ENCODE measurements at places on chromosomes 7 and 10.

DNA sequence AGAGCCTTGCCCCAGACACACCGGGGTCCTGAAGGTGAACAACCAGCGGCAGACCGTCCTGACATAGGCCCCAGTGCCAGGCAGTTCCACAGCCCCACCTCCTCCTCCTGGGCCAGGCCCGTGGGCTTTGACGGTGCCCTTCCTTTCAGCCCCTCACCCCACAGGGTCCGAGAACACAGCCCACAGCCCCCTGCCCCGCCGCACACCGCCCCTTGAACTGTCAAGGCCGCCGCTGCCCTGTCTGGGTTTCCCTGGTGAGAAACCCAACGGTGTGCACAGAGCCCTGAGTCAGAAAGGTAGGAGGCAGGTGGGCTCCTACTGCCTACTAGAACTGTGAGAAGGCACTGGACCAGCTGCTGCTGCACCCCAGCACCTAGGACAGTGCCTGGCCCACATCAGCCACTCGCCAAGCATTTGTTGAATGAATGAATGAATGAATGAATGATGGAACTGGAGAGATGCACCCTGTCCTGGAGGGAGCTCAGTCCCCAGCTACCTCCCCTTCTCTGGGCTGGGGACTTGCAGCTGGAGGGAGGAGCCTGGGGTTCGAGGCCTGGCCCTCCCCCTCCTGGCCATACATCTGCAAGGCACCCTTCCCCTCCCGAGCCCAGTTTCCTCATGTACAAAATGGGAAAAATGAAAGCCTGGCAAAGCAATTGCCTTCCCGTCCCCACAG, 117.9 kb downstream of the SLIT1 start:
- no peak for DNase-seq

DNA sequence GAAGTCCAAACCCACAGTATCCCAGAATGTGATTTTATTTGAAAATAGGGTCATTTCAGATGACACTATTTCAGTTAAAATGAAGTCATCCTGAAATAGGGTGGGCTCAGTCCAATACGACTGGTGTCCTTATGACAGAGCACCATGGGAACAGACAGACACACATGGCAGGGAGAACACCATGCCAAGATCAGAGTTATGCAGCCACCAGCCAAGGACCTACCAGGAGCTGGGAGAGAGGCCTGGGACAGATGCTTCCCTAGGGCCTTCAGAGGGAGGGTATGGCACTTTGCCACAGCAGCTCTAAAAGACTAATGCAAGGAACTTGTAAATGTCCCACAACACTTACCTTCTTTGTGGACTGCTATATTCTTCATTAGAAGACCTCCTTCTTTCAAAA, 226.5 kb downstream of the NEBL start:
- no peak for DNase-seq

GRCh38 chr7:70387217-70387616, 744.7 kb upstream of the GALNT17 start:
- DNase-seq, result no peak

DNA sequence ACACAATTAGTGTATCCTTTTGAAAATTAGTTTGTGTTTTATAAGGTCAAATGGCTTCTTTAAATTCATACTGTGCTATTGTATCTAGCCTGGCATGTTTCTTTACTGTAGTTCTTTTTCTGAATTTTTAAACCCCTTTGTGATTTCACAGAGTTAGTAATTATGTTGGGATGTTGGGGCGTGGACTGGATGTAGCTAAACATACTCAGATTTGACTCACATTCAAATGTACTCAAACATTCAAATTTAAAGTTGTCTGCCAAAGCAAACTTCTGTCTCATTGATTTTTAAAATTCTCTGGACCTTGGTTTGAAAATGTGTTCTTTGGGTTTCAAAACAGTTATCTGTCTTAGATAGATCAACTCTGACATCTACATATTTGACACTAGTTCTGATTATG, 7.2 kb upstream of the NRP1 start:
- DNase-seq, result no peak

DNA sequence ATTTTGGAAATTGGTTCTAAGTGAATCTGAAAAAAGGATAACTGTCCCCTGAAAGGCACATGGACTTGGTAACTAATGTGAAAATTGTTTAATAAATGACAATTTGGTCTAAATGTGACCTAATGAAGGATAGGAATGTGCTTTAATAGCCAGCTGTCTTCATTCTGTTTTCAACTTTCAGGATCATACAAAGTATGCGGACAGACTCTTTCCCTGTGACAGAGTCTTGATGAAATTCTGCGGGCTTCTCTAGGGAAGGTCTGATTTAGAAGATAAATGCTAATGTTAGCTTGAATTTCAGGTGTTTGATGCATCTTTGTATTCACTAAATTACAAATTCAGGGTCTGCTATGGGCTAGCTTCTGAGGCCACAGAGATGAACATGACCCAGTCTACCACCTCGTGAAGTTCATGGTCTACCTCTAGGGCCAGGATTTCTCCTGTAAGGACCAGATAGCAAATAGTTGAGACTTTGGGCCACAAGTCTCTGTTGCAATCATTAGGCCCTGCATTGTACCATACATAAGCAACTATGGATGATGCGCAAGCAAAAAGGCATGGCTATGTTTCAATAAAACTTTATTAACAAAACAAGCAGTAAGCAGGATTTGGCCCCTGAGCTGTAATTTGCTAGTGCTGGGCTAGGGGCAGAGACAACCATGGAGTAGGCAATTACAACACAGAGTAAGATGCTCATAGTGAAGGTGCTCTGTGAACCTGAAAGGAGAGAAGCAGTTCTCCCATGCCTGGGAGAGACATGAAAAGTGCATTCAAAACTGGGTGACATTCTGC, 368.6 kb downstream of the INHBA start:
- DNase-seq, result no peak

GRCh38 chr10:125982260-125982948, 86.0 kb downstream of the FANK1 start:
- DNase-seq, result no peak

GRCh38 chr7:114972567-114972966, 50.7 kb downstream of the MDFIC start:
- no peak for DNase-seq

GRCh38 chr10:86390337-86391120, 23.9 kb upstream of the GRID1 start:
- no peak for DNase-seq

GRCh38 chr7:132766660-132767059, 190.4 kb upstream of the PLXNA4 start:
- DNase-seq, result no peak

DNA sequence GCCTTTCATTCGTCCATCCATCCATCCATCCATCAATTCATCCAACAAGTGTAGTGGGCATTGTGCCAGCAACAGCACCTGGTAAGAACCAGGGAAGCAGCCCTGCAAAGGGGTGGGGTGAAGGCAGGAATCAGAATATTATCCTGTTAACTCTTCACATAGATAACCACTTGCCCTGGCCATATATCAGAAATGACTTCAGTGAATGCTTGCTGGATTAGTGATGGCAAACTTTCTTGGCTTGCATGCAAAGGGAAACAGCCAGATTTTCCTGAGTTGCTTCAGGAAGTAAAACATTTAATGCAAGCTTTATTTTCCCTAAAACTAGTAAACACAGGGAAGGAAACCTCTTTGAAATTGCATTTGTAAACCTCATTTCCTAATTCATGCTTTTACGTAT, 743 bp downstream of the OR2A5 start:
- no peak for DNase-seq

GRCh38 chr10:49313501-49314070, 14.6 kb downstream of the C10orf71 start:
- DNase-seq, result no peak

DNA sequence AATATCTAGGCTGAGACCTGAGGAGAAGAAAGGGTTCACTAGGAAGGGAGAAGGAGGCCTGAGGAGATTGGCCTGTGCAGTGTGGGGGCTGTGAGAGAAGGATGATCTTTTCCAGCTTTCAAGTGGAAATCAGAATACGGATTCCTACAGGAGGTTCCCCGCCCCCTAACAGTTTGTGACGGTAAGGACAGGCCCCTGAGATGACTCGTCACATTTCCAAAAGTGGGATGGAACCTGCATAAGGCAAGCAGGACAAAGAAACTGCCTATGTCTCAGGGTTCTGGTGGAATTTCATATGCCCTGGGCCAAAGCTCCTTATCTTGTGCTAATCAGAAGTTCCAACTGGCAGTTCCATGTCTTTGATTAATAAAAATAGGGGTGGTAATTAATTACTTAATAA, 275.6 kb downstream of the SNX10 start:
- DNase-seq, result no peak

- DNase-seq, result no peak
Observed at GRCh38 chr7:45155941-45156340, 1.6 kb upstream of the RAMP3 start.

DNA sequence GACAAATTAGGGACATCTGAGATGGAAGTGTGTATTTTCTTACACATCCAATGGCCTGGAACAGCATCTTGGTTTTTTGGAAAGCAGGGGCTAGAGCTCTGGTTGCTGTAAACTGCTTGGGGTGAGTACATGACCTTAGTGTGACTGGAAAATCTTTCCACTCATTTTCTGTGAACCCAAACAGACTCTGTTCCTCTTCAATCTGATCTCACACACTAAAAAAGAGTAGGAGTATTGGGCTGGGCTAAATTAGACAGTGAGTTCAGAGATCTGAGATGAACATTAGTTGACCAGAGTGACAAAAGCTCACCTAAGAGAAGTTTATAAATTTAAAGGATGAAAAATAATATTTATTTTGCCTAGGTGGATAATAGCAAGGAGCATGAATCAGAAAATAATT, 59.2 kb downstream of the OR13A1 start:
- DNase-seq, result no peak

DNA sequence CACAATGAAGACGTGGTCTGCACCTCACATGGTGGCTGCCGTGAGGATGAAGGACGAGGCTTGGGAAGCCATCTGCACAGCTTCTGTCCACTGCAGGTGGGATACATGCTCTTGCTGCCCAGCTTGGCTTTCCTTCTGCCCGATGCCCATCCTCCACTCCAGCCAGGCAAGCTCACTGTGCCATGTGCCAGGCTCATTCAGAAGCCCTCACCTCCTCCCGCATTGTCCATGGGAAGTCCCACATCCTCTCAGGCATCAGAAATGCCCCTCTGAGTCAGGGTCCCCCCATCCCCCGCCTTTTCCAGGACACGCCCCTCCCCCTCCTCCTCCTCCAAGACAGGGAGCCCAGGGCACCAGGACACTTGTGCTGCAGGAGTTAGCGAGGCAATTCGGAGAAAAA, 4.6 kb upstream of the NOM1 start:
- DNase-seq, result no peak

- no peak for DNase-seq
Observed at GRCh38 chr10:35940141-35941041, 298.3 kb upstream of the FZD8 start.

- no peak for DNase-seq
Observed at GRCh38 chr10:127347202-127347959, 151.0 kb upstream of the INSYN2A start.

DNA sequence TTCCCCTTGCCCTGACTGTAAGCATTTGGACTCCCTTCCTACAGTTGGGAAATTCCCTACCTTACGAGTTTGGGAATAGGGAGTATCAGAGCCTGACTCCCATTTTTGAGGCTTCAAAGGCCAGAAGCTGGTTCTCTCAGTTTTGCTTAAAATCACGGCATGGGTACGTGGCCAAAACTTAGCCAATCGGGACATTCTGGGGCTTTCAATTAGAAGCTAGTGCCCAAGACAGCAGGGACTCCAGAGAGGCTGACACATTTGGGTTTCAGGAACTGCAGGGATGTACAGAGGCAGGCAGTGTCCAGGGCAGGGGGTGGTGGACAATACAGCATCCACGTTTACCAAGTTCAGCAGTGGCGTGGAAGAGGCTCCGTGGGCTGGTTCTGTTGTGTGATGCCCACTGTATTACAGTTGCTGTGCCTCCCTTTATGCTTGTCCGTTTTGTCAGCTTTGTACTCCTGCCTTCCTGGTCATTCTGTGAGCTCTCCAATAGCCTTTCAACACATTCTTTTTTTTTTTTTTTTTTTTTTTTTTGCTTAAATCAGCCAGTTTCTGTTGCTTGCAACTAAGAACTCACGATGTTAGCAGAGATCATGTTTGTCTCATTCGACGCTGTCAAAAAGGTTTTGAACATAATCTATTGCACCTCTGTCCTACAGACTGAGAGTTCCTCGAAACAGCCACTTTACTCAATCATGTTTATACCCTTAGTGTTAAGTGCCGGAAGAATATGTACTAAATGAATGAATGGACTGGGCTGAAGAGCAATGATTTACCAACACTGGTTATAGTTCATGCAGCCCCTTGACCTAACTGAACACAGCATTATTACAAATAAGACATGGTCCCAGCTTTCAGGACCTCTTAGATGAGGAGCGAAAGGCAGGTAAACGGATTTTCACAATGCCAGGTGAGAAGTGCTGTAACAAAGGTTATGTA, 1.1 kb downstream of the GGCT start:
- no peak for DNase-seq

GRCh38 chr7:51160990-51161615, 155.5 kb downstream of the COBL start:
- no peak for DNase-seq

DNA sequence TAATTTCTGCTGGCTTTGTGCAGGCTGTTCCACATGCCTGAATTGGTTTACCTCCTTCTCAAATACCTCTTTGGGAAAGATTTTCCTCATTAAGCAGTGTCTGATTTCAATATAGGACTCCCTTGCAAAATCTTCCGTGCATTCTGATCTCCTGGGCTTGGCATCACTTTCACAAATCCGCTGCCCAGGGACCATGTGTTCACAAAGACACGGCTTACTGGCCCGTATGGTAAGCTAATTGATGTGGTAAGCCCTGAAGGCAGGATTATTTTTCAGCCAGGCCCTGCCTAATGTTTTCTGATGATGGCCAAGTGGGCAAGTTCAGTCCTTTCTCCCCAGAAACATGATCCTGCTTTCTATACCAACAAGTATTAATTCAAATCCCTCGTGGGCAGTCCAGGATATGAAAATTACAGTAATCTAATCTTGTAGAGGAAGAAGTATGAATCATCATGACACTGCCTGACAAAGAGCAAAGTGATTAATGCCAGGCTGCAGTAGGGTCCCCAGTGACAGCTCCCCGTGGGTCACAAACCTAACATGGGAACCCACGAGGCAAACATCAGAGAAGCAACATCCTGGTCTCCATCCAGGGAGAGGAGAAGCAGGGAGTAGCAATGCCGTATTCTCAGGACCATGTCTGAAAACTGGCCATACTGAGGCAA, 11.6 kb upstream of the SVIL start:
- DNase-seq, result no peak

DNA sequence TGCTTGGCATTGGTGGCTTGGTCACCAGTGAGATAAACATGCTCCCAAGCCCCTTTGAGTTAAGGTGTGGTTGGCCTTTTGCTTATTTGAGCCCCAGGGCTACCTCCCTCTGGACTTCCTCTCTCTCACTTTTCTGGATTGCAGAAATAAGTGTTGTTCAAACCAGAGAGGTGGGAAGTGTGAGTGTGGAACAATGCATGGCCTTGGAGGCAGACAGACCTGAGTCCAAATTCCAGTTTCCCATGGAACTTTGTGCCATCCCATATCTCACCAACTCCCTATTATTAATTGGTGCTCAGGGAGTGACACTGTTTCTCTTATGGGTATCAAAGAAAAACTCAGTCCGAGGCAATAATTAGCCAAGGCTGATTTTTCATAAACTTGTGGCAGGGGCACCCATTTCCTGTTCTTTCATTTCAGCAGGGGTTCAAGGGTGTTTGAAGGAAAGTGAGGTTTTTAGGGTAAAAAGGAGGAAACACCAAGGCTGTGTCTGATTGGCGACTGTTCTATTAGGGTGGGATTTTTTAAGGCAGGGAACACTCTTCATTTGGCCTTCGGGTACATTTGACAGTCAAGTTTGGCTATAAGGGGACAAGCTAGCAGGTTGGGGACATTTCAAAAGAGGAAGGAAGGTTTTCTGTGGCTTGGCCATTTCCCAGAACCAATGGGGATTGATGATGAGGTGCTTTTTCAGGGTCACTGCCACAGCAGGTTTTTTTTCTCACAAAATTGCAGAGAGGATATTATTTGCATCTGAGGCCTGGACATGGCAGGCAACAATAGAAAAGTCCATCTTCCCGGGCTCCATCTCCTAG, 148.8 kb upstream of the NPY start:
- no peak for DNase-seq

All from activated CD8-positive, alpha-beta memory T cell treated with anti-CD3 and anti-CD28 coated beads for 48 hours (primary cell).